ENCODE measurements at places on chromosomes 3 and 15.

GRCh38 chr3:100936931-100937330, 56.3 kb downstream of the ABI3BP start:
- no peak for DNase-seq

GRCh38 chr3:185629554-185630181, 43.6 kb downstream of the SENP2 start:
- DNase-seq = no peak

- DNase-seq = no peak
These were observed 479.8 kb downstream of the NAALADL2 start for GRCh38 chr3:175338775-175339535.

- DNase-seq = peak; percentile 60
These were observed at the start of gene DOCK3 for GRCh38 chr3:50674349-50675178. DOCK3 (plus strand) TSS chr3:50674927; CDS start chr3:50675264, 337 bp downstream.

GRCh38 chr15:93249623-93250022, 160.6 kb upstream of the RGMA start:
- no peak for DNase-seq

- DNase-seq = no peak
These were observed 86.5 kb downstream of the ST6GAL1 start for GRCh38 chr3:187016639-187017345.

DNA sequence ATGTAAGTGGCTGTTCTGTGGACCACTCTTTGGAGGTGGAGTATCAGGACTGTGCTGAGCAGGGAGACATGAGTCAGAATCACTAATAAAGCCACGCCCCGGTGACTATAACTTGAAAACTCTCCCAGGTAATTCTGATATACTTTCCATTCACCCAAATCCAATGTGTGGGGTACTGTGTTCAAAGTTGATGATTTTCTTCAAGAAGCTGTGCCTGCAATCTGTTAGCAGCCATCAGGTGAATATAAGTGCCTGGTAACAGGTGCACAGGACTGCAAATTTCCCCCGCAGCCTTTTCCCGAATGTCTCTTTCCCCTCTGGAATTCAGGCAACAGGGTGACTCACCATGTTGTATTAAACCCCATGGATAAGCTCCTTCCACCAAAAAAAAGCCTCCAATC, 17.0 kb downstream of the MAGI1 start:
- no peak for DNase-seq

GRCh38 chr3:13133471-13133981, 60.3 kb upstream of the IQSEC1 start:
- DNase-seq = no peak

- DNase-seq = no peak
These were observed 26.6 kb downstream of the MIX23 start for GRCh38 chr3:122356402-122356801.

DNA sequence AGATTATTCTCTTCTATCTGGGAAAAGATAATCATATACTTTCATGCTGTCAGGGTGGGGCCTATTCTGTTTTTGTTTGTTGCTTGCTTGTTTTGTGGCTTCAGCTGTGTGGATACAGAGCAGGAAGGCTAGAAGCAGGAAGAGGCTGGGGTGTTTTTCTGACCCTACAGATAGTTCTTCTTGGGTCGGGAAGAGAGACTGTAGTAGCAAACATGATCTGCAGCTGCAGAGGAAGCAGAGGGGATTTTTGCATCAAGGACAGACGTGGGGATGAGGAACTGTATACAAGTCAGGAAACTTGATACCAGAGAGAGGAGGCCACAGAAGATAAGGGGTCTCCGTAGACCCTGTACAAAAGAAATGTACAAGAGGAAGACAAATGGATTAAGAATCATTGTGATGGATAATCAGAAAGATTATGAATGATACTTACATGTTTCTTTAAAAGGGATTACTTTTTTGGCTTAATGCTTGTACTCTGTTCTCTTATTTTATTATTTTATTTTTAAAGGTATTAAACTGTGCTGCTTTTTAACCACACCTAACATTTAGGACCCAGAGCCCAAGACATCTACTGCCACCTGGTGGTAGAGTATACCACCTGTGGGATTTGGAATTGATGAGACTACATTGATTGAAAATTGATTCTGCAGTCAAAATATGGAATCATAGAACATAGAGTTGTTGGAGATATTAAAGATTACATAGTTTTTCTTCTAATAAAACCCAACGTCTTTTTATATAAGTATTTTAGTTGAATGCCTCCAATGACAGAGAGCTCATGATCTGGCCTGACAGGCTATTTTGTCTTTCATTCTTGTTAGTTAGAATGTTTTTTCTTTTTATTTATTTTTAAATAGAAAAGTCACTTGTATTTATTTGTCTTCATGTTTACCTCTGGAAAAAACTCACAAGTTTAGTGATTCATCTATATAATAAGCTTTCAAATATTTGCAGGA, 87.3 kb upstream of the ROPN1 start:
- no peak for DNase-seq

- DNase-seq = no peak
These were observed 435.6 kb downstream of the GOLGA6L6 start for GRCh38 chr15:20106026-20106425.

GRCh38 chr3:195908694-195909581, 587 bp upstream of the TNK2 start:
- no peak for DNase-seq

Data from amygdala (tissue), 56 donors.